ENCODE measurements at places on chromosomes 16 and 17. TPM values are rescaled to one million over a fixed set of nuclear protein-coding genes. Genes with fewer than 3 reads are reported as not detected.

Gene KCNAB3
- not detected for total RNA-seq

Gene C17orf67
- total RNA-seq, result 0.16 TPM

Gene TP53TG3
- total RNA-seq, result not detected

Gene DNAH17
- total RNA-seq, result not detected

Gene CASKIN2
- 12.3 TPM for total RNA-seq

Gene TP53TG3C
- not detected for total RNA-seq

Gene BRICD5
- 0.49 TPM for total RNA-seq

Gene RMI2
- total RNA-seq, result 3.4 TPM

Gene C16orf89
- total RNA-seq, result 1.5 TPM

Gene MMP25
- not detected for total RNA-seq

Gene MAP2K6
- total RNA-seq, result under 0.01 TPM

Gene ITGA2B
- total RNA-seq, result not detected

Gene AXIN1
- total RNA-seq, result 16.2 TPM

Gene PSKH1
- total RNA-seq, result 11.0 TPM

Gene FOXJ1
- not detected for total RNA-seq
